ENCODE measurements at places on chromosomes 1 and 21.

GRCh38 chr1:36166938-36167905, 11.3 kb downstream of the MAP7D1 start:
- peak; percentile 76 for DNase-seq

DNA sequence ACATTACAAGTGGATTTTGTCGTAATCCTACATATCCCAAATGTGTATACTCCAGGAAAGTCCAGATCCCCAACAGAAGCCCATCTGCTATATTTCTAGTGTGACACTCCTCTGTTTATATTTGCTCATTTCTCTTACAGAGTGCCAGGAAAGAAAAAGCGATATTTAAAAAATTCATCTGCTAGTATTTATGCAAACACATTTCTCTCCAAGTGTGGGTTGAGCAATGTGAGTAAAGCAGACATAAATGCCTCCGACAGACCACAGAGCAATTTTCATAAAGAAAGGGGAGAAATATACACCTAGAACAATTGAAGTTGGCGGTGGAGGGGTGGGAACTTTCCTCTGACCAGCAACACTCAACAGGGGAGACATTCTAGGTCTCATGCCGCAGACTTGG, 22.2 kb upstream of the RAP1A start:
- no peak for DNase-seq

- no peak for DNase-seq
Observed at GRCh38 chr21:38954588-38955004, 148.9 kb downstream of the ETS2 start.

GRCh38 chr21:44429894-44430293, 25.4 kb upstream of the LRRC3 start:
- no peak for DNase-seq

DNA sequence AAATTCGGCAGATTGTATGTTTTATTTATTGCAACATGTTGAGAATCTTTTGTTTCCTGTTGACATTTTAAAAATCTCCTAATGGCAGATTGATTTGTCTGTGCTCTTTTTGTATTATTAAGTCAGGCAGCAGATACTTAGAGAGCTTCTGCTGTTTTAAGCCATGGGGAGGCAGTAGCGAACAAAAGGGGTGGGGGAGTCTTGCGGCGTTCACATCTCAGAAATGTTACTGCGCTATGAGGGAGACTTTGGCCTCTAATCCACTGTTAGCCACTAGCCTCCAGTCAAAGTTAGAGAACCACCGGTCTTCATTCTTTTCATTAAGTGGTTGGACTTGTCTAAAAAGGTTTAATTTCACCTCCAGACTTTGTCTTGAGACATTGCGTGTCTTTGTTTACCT, 93.6 kb downstream of the DYRK1A start:
- DNase-seq: no peak

GRCh38 chr1:180954005-180954800, 41.5 kb downstream of the KIAA1614 start:
- peak; percentile 60 for DNase-seq

Data from fibroblast of mammary gland (primary cell).